ENCODE measurements at places on chromosomes 5 and 9. TPM values are rescaled to one million over a fixed set of nuclear protein-coding genes. Genes with fewer than 3 reads are reported as not detected.

DNA sequence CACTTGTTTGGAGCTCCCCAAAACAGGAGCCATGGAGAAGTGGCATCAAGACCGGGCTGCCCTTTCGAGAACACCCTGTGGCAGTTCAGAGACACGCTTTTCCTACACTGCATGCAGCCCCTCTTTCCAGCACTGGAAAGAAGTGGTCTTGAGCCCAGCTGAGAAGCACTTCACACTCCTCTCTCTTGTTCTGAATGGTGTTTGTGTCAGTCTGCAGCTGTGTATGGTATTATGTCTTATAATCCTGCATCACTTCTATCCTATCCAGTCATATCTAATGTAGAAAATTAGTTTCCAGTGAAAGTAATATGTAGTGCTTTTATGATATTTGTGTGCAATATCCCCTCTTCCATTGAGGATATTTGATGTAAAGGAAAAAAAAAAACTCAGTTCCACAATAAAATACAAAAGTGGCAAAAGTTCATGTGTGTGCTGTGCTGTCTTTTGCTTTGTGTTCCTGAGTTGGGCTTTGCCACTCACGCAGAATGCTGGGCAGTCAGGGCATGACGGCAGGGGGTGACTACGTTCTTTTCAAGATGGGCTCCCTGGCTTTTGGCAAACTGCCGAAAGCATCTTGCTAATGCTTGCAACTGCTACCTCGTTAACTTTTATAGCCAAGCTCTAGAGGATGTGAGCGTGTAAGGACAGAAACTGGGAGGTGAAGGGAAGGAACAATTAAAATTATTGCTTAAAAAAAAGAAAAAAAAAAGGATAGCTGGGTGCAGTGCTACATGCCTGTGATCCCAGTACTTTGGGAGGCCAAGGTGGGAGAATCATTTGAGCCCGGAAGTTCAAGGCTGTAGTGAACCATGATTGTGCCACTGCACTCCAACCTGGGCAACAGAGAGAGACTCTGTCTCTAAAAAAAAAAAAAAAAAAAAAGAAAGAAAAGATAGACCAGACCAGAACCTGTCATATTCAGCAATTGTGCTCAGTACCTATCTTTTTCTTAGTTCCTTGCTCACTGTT lies 102.2 kb downstream of the MAP1B start:
- H3K27me3 ChIP-seq, result no peaks in the 10 kb centered on the region
- H3K36me3 ChIP-seq, result peaks cover 1% of the 10 kb centered on the region
- DNase-seq, result no peak
- H3K27ac ChIP-seq, result no peak overlapping the region
- H3K4me1 ChIP-seq, result peaks cover 2% of the 10 kb centered on the region

GRCh38 chr9:121322037-121322736 lies 47.9 kb downstream of the STOM start:
- H3K4me3 ChIP-seq, result no peak overlapping the region
- H3K27me3 ChIP-seq, result no peaks in the 10 kb centered on the region
- no peak for DNase-seq
- H3K4me1 ChIP-seq, result peaks cover 24% of the 10 kb centered on the region
- H3K36me3 ChIP-seq, result peaks cover 3% of the 10 kb centered on the region
- H3K27ac ChIP-seq, result no peak overlapping the region

Gene GZMA
- 87.6 TPM for total RNA-seq

- no peak for DNase-seq
- H3K27ac ChIP-seq, result no peak overlapping the region
- H3K27me3 ChIP-seq, result peaks cover 20% of the 10 kb centered on the region
- H3K4me3 ChIP-seq, result peak overlapping the region; percentile 39
- peaks cover 27% of the 10 kb centered on the region for H3K4me1 ChIP-seq
These were observed 1.9 kb upstream of the RUSC2 start for GRCh38 chr9:35488021-35488420.

Gene SIL1
- total RNA-seq, result 31.1 TPM

Gene C5orf34
- 6.8 TPM for total RNA-seq

GRCh38 chr9:16540743-16541613 lies 329.5 kb downstream of the BNC2 start:
- no peak overlapping the region for H3K4me3 ChIP-seq
- H3K27ac ChIP-seq, result no peak overlapping the region
- no peaks in the 10 kb centered on the region for H3K36me3 ChIP-seq
- no peaks in the 10 kb centered on the region for H3K27me3 ChIP-seq

- no peak overlapping the region for H3K27ac ChIP-seq
- H3K4me1 ChIP-seq, result peaks cover 25% of the 10 kb centered on the region
- DNase-seq, result no peak
- no peaks in the 10 kb centered on the region for H3K36me3 ChIP-seq
- H3K27me3 ChIP-seq, result peaks cover 7% of the 10 kb centered on the region
These were observed 46.7 kb downstream of the ROR2 start for GRCh38 chr9:91903126-91903911.

GRCh38 chr5:173808079-173808808 lies 79.9 kb upstream of the CPEB4 start:
- DNase-seq, result no peak
- no peaks in the 10 kb centered on the region for H3K36me3 ChIP-seq
- H3K27ac ChIP-seq, result no peak overlapping the region
- no peaks in the 10 kb centered on the region for H3K4me1 ChIP-seq
- H3K4me3 ChIP-seq, result no peak overlapping the region

- no peak overlapping the region for H3K27ac ChIP-seq
- H3K4me1 ChIP-seq, result no peaks in the 10 kb centered on the region
- DNase-seq, result no peak
- H3K4me3 ChIP-seq, result no peak overlapping the region
These were observed 76.7 kb downstream of the ITGA1 start for GRCh38 chr5:52864371-52864770.

- DNase-seq, result no peak
- no peak overlapping the region for H3K4me3 ChIP-seq
- no peaks in the 10 kb centered on the region for H3K27me3 ChIP-seq
- H3K27ac ChIP-seq, result no peak overlapping the region
- H3K36me3 ChIP-seq, result no peaks in the 10 kb centered on the region
These were observed 82.4 kb downstream of the ARHGAP26 start for GRCh38 chr5:142852416-142853198.

- DNase-seq, result no peak
- H3K36me3 ChIP-seq, result no peaks in the 10 kb centered on the region
- H3K4me1 ChIP-seq, result peaks cover 2% of the 10 kb centered on the region
- H3K27me3 ChIP-seq, result no peaks in the 10 kb centered on the region
- no peak overlapping the region for H3K27ac ChIP-seq
These were observed 19.0 kb upstream of the LPCAT1 start for GRCh38 chr5:1542781-1543180.

Gene KIAA1958
- total RNA-seq, result 9.8 TPM

Gene GPR21
- 1.0 TPM for total RNA-seq

GRCh38 chr9:98191181-98191608 lies 1.2 kb downstream of the CORO2A start:
- peaks cover 7% of the 10 kb centered on the region for H3K27me3 ChIP-seq
- no peak for DNase-seq
- no peak overlapping the region for H3K27ac ChIP-seq
- H3K36me3 ChIP-seq, result no peaks in the 10 kb centered on the region
- peak overlapping the region; percentile 77 for H3K4me3 ChIP-seq
- peaks cover 10% of the 10 kb centered on the region for H3K4me1 ChIP-seq

DNA sequence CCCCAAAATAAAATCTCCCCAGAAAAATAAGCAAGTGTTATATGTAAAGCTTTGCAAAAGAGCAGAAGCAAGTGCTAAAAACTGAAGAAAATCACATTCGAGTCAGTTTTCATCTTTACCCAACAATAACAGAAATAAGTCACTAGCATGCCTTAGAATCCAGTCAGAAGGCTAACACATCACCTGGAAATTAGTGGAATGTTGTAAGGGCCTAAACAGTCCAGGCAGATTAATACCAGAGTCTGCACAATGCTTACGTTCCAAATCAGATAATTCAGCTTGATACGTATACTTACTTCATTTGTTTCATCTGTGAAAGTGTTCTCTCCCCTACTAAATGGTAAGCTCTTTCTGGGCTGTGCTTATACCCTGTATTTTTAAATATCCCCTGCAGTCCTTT lies 42.7 kb downstream of the SUSD1 start:
- DNase-seq, result no peak
- no peak overlapping the region for H3K4me3 ChIP-seq
- no peaks in the 10 kb centered on the region for H3K27me3 ChIP-seq
- H3K27ac ChIP-seq, result no peak overlapping the region
- no peaks in the 10 kb centered on the region for H3K4me1 ChIP-seq

Gene LCP2
- 283 TPM for total RNA-seq

DNA sequence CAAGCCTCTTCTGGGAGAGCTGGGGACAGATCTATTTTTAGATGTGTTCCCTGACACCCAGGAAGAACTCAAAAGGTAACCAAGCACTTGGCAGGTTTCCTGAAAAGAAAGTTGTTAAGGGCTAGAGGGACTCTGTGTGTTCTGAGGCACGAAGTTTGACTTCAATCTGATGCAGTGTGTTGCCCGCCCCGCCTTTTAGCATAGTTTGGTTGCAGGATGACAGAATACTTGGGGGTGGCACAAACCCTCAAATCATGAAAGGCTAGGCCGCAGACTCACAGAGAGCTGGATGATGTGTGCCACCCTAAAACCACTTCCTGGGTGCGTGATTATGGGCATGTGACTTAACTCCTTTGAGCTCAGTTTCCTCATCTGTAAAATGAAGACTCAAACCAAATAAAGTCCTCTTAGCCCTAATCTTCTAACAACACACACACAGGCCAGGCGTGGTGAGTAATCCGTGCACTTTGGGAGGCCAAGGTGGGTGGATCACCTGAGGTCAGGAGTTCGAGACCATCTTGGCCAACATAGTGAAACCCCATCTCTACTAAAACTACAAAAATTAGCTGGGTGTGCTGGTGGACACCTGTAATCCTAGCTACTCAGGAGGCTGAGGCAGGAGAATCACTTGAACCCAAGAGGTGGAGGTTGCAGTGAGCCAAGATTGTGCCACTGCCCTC lies 12.8 kb upstream of the NDFIP1 start:
- no peaks in the 10 kb centered on the region for H3K36me3 ChIP-seq
- peak; percentile 89 for DNase-seq
- peaks cover 46% of the 10 kb centered on the region for H3K4me1 ChIP-seq
- no peaks in the 10 kb centered on the region for H3K27me3 ChIP-seq

DNA sequence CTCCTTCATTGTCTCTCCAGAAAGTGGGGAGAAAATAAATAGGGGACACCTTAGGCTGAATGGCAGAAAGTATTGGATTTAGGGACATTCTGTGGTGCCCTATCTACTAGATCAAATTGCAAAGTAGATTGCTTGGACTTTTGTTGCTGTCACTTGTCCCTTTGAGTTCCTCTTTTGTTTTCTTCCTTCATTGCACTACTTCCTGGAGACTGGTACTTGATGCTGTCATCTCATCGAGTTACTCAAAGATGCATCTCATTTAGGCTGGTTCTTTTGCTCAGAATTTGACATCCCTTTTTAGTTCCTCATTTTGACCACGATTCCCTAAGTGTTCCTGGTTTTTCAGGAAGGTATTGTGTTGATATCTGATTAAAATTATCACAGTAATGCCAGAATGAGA lies 137.6 kb downstream of the ADGRV1 start:
- H3K4me1 ChIP-seq, result no peaks in the 10 kb centered on the region
- no peak overlapping the region for H3K27ac ChIP-seq
- H3K4me3 ChIP-seq, result no peak overlapping the region
- no peak for DNase-seq

DNA sequence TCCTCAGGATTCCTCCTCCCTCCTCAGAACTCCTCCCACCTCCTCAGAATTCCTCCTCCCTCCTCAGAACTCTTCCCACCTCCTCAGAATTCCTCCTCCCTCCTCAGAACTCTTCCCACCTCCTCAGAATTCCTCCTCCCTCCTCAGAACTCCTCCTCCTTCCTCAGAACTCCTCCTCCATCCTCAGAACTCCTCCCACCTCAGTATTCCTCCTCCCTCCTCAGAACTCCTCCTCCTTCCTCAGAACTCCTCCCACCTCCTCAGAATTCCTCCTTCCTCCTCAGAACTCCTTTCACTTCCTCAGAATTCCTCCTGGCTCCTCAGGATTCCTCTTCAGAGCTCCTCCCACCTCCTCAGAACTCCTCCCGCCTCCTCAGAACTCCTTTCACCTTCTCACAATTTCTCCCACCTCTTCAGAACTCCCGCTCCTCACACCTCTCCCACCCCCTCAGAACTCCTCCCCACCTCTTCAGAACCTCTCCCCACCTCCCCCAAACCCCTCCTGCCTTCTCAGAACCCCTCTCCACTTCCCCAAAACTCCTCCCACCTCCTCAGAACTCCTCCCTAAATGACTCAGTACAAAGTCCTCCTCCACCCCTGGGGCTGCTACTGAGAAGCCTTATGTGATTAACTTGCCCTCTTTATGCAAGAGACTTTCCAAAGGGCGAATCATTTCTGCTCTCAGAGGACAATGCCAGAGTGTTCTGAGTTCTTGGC lies 23.2 kb downstream of the SLC46A2 start:
- DNase-seq, result peak; percentile 65
- H3K27ac ChIP-seq, result no peak overlapping the region
- H3K4me3 ChIP-seq, result no peak overlapping the region
- H3K36me3 ChIP-seq, result peaks cover 7% of the 10 kb centered on the region
- peaks cover 23% of the 10 kb centered on the region for H3K4me1 ChIP-seq

- H3K27ac ChIP-seq, result no peak overlapping the region
- H3K27me3 ChIP-seq, result peaks cover 25% of the 10 kb centered on the region
- no peaks in the 10 kb centered on the region for H3K4me1 ChIP-seq
- H3K4me3 ChIP-seq, result no peak overlapping the region
These were observed 10.9 kb upstream of the GADD45G start for GRCh38 chr9:89593727-89594427.

Gene LHX2
- not detected for total RNA-seq

DNA sequence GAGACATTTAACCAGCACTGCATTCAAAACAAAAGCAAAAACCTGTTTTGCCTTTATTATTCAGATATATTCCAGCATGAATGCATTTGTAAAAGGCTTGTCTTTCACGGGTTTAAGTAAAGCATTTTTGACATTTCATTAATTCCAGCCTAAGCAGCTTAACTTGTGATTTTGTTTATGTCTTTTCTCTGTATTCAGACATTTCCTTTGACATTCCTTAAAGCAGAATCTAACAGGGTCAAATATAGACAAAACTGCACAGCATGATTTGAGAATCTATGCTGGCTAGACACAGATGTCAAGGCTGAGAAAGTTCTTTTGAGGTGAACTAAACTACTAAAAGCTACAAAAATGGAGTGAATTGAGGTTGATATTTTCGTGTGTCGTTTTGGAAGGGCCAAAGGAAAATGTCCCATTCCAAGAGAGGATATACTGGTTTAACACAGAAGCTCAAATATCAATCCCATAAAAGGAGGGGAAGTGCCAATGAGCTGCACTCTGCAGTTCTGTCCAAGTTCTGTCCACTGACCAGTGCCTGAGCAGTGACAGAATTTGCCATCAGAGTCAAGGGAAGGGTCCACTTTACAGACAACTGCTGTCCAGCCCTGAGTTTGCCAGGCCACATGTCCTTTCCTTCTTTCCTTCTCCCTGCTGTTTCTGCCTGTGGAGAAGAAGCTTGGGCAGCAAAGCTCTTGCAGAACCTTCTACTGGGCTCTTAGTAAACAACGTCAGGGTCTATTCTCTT lies 198.7 kb upstream of the KLF9 start:
- H3K4me1 ChIP-seq, result no peaks in the 10 kb centered on the region
- H3K27ac ChIP-seq, result no peak overlapping the region
- no peak for DNase-seq
- H3K4me3 ChIP-seq, result no peak overlapping the region

GRCh38 chr5:1772634-1773033 lies 27.0 kb downstream of the MRPL36 start:
- DNase-seq, result no peak
- no peak overlapping the region for H3K27ac ChIP-seq
- no peak overlapping the region for H3K4me3 ChIP-seq
- H3K36me3 ChIP-seq, result no peaks in the 10 kb centered on the region
- H3K4me1 ChIP-seq, result peaks cover 4% of the 10 kb centered on the region
- H3K27me3 ChIP-seq, result peaks cover 17% of the 10 kb centered on the region

Measured in activated CD4-positive, alpha-beta T cell treated with anti-CD3 and anti-CD28 coated beads, Interleukin-2, amount 10 ng/mL, durations not matched to agents 24 days and 14 days (primary cell).